ENCODE measurements at places on chromosomes 12 and 14. TPM values are rescaled to one million over a fixed set of nuclear protein-coding genes. Genes with fewer than 3 reads are reported as not detected.

ADAMTS20 gene
- total RNA-seq = 0.47 TPM

ANKLE2 gene
- 46.2 TPM for total RNA-seq

DNA sequence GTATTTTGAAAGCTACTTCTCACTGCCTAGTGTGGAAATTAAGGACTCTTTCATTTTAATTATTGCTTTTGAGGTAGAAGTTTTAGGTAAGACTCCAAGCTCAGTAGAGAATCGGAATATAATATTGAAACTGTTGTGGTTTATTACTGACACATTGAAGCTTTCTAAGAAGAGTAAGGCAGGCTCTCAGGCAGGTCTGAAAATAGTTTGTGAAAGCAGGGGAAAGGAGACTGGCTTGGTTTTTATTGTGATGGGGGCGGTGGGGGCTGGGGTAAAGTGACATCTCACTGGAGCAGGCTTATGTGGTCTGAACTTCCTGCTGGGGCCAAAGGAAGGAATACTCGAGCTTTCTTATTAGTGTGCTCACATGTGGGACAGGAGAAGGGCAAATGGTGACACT lies 79.5 kb downstream of the OTOGL start:
- no peak for DNase-seq

HPD gene
- not detected for total RNA-seq

GRCh38 chr12:123997908-123998307 lies 24.9 kb downstream of the ZNF664 start:
- no peak for DNase-seq

VSIG10 gene
- 15.4 TPM for total RNA-seq

DNA sequence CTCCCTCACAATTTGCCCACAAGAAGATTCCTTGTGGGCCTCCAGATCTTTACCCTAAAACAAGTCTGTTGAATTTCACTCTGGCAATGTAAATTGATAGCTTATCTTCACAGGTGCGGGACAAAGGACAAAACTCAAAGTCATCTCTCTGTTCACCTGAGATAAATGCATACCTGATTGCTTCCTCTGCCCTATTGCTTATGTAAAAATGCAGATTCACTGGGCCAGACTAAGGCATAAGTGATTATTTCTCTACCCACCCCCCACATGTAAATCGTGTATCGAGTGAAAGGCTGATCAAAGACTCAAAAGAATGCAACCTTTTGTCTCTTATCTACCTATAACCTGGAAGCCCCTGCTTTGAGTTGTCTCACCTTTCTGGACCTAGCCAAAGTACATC lies 316.8 kb downstream of the SSPN start:
- DNase-seq = no peak

All from occipital lobe (tissue), 3 donors.